ENCODE measurements at places on chromosomes 6 and 20.

DNA sequence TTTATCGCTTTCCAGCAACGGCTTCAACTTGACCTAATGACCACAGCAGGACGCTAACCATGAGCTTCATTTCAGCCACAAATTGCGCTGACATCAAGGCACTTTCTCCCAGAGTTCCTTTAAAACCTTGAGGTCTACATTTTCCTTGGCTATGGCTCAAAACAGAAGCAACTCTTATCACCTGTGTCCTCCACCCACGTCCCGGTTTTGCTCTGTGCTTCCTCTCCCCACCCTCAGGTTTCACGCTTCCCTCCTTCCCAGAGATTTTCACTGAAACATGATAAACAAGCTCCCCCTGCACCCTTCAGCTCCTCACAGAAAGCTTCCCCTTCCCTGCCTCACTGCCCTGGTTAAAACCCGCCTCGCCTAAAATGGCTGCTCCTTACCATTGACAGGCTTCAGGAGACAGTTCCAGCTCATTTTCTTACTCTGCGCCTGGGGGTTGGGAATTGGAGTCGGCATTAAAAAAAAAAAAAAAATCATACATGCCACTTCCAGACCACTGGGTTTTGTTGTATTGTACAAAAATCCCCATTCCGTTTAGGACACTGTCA, 229.5 kb downstream of the UBE3D start:
- DNase-seq: no peak

GRCh38 chr6:96563853-96564252, 925 bp downstream of the FHL5 start:
- no peak for DNase-seq

- no peak for DNase-seq
These were observed 5.1 kb downstream of the CDKAL1 start for GRCh38 chr6:20539387-20539786.

DNA sequence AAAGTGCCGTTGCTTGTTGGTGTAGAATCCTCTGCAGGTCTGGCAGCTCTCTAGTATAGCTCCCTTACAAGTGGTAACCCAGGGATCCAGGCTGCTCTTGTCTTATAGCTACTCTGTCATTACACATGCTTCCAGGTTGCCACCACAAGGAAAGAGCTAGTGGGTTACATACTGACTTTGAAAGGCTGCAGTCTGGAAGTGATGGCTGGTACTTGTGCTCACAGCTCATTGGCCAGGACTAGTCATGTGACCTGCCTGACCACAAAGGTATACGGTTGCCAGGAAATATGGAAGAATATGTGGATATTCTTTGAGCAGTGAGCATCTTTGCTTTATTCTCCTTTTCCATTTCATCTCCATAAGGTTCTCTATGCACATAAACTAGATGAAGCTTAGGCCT, 46.0 kb downstream of the RREB1 start:
- no peak for DNase-seq

GRCh38 chr6:43222418-43223059, 6.7 kb downstream of the DNPH1 start:
- no peak for DNase-seq

DNA sequence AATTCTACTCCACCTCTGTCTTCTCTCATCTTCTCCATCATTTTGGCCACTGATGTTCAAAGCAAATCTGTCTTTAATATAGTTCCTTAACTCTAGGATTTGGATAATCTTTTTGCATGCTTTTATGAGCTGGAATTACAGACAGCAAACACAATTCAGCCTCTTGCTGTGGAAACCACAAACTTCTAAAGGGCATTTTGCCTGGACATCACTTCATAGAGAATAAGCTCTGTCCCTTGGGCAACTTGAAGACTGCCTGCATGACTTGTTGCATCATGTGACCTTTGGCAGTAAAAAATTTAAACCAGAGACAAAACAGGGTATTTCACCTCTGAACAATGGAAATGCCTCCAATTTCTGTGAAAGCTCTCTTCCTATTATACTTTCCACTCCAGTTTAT, 74.1 kb upstream of the HDDC2 start:
- no peak for DNase-seq

Data from NCI-H1092 (cell line).